ENCODE measurements at places on chromosomes 12 and 14.

- DNase-seq, result no peak
Observed at GRCh38 chr14:21219561-21220111, 49.6 kb downstream of the HNRNPC start.

- DNase-seq, result no peak
Observed at GRCh38 chr12:68018315-68018714, 29.1 kb downstream of the IFNG-AS1 start.

DNA sequence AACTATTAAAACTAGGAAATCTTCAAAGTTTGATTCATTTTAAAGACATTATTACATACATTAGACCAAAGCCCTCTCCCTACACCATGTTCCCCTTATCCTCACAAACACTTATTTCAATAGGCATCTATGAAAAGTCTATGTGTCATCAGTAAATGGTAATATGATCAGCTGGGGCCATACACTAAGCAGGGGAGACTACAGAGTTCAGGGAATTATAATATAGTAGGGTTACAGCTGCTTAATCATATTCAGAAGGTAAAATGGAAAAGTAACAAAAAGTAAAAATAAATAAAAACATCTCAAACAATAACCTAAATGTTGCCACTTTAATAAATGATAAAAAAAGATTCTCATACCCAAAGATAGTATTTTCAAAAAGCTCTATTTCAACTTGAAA, 29.1 kb downstream of the PAWR start:
- DNase-seq, result no peak

GRCh38 chr14:61280092-61280525, 1.0 kb downstream of the TMEM30B start:
- no peak for DNase-seq

DNA sequence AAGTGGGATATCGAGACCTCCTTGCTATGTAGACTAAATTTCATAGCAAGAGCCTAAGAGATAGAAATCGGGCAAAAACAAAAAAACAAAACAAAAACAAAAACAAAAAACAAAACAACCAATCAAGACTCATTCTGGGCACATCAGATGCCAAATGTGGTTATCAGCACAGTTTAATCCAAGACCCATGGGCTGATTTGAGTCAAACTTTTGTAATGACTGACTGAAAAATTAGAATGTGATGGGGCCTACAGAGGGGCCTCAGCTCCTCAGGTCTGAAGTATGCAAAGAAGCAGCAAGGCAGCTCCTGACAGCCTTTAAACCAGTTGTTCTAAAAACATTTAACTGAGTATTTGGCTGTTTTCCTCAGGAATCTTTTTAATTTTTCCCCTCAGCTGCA, 49.3 kb downstream of the SLC4A8 start:
- DNase-seq, result no peak

GRCh38 chr12:51520576-51521325, 70.3 kb upstream of the SCN8A start:
- DNase-seq, result no peak

DNA sequence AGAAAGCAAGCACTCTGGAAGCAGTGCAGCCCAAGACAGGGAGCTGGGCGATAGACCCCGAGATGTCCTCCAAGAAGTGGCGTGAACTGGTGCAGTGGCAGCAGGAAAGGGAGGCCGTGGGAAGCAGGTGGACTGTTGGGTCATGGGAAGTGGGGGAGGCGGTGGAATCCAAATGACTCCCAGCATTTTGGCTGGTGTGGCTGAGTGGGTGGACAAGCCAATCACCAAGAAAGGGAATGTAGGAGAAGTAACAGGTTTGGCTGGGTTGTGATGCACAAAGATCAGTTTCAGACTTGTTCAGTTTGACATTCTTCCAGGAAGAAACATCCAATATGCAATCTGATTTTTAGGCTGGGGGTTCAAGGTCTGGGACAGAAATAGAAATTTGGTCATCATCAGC, 46.0 kb upstream of the KTN1 start:
- DNase-seq, result no peak

DNA sequence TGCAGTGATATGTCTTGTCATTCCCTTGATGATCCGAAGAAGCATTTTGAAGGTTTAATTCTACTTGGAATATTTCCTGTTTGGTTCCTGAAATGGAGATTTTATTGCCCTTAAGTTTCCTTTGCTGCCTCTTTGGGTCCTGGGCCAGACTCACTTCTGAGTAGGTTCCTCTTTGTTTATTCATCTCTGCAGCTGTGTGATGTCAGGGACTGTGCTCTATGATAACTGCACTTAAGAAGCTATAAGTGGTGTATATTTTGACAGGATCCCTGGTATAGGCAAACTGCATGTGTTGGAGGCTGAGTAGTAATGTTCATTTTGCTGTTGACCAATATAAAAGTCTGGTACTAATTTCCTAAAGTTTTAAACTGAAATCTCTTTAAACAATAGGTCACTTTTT, at the start of gene KLRC4:
KLRC4 (minus strand) TSS at position 366 of the 400 bp plus-strand sequence; CDS start at position 184, 182 bp downstream.
- peak; percentile 54 for DNase-seq

- DNase-seq, result no peak
Observed at GRCh38 chr14:100176811-100177327, 17.4 kb upstream of the DEGS2 start.

- no peak for DNase-seq
Observed at GRCh38 chr12:65818454-65819382, 5.6 kb upstream of the HMGA2 start.

GRCh38 chr14:102764220-102764671, 13.0 kb upstream of the TRAF3 start:
- DNase-seq, result no peak

DNA sequence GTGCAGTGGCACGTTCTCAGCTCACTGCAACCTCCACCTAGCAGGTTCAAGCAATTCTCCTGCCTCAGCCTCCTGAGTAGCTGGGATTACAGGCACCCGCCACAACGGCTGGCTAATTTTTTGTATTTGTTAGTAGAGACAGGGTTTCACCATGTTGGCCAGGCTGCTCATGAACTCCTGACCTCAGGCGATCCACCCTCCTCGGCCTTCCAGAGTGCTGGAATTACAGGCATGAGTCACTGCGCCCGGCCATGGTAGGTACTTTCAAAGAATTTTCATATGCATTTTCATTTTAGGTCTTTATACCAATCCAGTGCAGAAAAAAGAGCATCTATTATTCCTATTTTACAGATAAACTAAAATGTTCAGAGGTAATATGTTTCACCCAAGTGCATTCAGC, 411.3 kb upstream of the USP15 start:
- DNase-seq, result no peak

- no peak for DNase-seq
Observed at GRCh38 chr14:31241450-31242114, 34.0 kb upstream of the HECTD1 start.

- no peak for DNase-seq
Observed at GRCh38 chr14:50676814-50677516, 8.9 kb upstream of the SAV1 start.

GRCh38 chr14:64123241-64123822, 170.8 kb downstream of the ESR2 start:
- DNase-seq, result no peak

- DNase-seq, result peak; percentile 60
Observed at GRCh38 chr14:76772300-76773187, 11.3 kb downstream of the VASH1 start.

DNA sequence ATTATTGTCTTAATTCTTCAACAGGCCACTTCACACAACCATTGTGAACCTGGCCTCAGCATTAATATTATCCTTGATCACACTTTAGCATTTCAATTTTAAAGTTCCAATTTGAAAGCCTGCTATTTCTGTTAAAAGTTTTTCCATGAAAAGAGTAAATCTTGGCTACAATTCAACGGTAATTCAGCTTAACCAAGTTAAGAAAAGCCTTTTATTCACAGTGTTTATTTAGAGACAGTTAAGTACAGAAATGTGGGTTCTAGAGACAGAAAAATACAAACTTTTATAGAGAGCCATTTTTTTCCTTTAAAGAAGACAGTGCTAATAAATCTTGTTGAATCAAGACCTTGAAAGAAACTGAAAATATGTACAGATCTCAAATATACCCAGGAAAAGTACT, 103.9 kb downstream of the NPAS3 start:
- no peak for DNase-seq

DNA sequence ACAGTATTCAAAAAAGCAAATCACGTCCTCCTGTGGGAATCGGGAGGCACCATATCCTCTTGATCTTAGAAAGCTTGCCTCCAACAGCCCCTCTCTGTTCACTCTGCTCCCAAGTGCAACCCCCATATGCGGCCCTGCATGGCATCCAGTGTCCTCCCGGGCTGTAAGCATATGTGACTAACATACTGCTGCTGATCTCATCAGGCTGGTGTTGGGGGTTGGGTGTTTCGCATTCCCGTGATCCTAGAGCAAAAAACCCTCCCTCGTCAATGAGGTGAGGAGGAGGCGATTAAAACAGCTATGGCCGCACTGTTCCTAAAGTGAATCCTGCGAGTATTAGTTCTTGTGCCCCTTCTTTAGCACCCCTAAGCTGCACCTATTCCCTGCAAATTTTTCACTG, 28.1 kb upstream of the PPM1A start:
- DNase-seq, result no peak

DNA sequence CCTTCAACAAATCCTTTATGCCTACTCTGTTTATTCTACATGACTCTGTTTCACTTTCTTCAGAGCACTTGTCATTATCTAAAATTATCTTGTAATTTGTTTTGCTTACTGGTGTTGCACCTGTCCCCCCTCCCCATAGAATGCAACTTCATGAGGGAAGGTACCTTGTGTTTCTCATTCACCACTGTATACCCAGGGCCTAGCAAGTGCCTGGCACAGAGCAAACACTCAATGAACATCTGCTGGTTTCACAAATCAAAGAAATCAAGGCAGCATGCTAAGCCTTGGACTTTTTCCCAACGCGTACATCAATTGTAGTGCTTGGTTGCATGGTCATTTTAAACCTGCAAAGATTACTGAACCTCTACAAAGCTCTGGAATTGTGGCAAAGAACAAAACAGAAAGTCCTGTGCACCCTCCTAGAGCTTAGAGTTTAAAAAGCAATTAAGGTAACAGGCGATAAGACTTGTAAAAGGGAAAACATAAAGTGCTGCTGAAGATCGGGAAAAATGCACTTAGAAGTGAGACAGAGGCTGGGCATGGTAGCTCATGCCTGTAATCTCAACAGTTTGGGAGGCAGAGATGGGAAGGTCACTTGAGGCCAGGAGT, 479.1 kb downstream of the MED13L start:
- DNase-seq, result no peak

- no peak for DNase-seq
Observed at GRCh38 chr14:93702946-93703345, 85.3 kb downstream of the PRIMA1 start.

GRCh38 chr12:29582677-29583272, 85.3 kb upstream of the OVCH1 start:
- no peak for DNase-seq

DNA sequence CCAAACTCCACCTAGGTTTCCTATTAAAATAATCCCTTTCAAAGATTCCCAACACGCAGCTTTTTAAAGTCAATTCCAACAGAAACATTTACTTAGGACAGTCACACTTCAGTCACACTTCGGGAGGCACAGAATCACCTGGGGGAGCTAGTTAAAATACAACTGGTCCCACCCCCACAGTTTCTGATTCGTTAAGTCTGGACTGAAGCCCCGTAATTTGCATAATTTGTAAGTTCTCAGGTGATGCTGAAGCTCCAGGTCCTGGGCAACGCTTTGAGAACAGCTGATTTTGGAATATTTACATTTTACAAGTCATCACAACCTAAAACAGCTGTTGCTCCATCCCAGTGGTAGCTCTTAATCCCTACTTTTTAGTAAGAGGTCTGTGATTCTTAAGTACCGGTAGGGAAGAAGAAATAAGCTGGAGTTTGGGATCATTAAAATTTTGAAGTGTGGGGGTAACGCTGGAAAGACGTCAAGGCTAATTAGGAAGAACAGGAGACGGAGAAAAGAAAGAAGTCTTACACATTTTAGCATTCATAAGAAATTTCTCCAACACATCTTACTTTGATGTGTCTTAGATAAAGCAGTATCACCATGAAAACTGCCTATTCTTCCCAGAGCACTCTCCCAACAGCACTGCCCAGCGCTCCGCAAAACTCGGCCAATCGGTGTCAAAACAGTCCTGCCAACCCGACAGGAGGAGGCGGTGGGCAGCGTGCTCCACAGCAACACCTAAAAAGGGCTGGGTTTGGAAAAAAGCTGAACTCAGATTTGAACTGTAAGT, 1.1 kb downstream of the IPO8 start:
- DNase-seq, result no peak

DNA sequence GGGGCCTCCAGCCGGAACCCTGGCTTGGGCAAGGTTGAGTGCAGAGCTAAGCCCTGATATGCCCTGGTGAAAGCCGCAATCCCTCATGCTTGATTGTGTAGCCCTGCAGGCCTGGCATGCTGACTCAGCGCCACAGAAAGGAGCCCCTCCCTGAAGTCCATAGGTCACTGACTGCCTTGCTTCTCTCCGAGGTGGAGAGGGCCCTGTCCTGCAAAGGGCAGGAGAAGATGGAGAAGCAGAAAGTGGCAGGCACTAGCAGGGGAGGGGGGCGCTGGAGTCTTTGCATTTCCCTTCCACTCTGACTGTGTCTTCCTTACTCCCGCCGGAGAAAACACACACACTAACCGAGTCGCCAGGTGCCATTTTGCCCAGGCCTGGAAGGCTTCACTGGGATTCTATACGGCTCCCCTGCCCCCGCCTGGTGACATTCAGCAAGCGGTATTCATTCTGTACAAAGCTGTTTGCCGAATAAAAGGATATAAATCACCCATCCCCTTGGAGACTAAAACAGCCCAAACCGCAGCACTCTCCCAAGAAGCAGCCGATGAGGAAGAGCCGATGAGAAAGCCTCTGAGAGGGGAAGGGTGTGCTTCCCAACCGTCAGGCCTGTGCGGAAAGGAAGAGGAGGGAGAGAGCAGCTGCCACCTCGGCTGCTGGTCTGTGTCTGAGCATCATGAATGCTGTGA, 69.8 kb downstream of the SLC6A12 start:
- DNase-seq, result no peak

- DNase-seq, result no peak
Observed at GRCh38 chr14:53461858-53462257, 308.7 kb upstream of the DDHD1 start.

DNA sequence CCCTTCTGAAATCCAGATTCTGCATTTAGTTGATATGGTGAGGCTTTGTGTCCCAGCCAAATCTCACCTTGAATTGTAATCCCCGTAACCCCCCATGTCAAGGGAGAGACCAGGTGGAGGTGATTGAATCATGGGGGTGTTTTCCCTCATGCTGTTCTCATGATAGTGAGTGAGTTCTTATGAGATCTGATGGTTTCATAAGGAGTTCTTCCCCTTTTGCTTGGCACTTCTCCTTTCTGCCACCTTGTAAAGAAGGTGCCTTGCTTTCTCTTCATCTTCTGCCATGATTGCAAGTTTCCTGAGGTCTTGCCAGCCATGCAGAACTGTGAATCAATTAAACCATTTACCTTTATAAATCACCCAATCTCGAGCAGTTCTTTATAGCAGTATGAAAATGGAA, 23.1 kb upstream of the C12orf42 start:
- no peak for DNase-seq

- DNase-seq, result no peak
Observed at GRCh38 chr14:33782923-33783322, 168.0 kb downstream of the EGLN3 start.

DNA sequence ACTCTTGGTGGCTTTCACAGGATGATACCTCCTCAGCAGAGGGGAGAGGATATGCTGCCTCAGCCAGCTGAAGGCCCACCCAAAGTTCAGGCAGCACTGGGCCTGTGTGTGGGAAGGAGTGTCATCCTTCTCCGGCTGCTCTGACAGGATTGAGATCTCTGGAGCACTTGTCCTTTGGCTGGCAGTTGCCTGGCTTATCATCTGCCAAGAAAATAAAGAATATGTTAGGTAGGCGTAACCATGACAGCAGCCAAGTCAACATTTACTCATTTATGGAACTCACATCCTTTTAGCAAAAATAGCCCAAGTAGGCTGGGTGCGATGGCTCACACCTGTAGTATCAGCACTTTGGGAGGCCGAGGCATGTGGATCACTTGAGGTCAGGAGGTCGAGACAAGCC, 68.5 kb downstream of the PPFIBP1 start:
- DNase-seq, result no peak

Measured in skeletal muscle cell (primary cell).